Smooth muscle cell of the coronary artery (primary cell): ENCODE measurements at places on chromosomes 5 and 9. TPM values are rescaled to one million over a fixed set of nuclear protein-coding genes. Genes with fewer than 3 reads are reported as not detected.

IFNE gene
- 2.2 and 4.4 TPM in 2 replicates for total RNA-seq

FREM1 gene
- total RNA-seq, result under 0.01 and 1.1 TPM in 2 replicates

FGF1 gene
- total RNA-seq, result 1.8 and 3.8 TPM in 2 replicates

MSX2 gene
- total RNA-seq, result 0.08 and 4.6 TPM in 2 replicates

NSG2 gene
- total RNA-seq, result 0.23 TPM in 1 of 2 replicates, not detected in the other

AJM1 gene
- 0.90 and 1.6 TPM in 2 replicates for total RNA-seq

C9orf78 gene
- 44.6 and 121 TPM in 2 replicates for total RNA-seq

OCLN gene
- 0.53 and 3.5 TPM in 2 replicates for total RNA-seq

SEMA4D gene
- total RNA-seq, result under 0.01 and 1.2 TPM in 2 replicates

NEUROG1 gene
- not detected in 2 replicates for total RNA-seq

ZNF300 gene
- 3.3 and 8.3 TPM in 2 replicates for total RNA-seq

GLRA1 gene
- not detected in 2 replicates for total RNA-seq

ALG2 gene
- 21.8 and 41.0 TPM in 2 replicates for total RNA-seq

PLPP7 gene
- 11.4 and 11.5 TPM in 2 replicates for total RNA-seq

ACOT12 gene
- total RNA-seq, result not detected in 2 replicates

PROB1 gene
- total RNA-seq, result 0.35 and 0.38 TPM in 2 replicates

PPP6C gene
- 5.9 and 9.5 TPM in 2 replicates for total RNA-seq

SH3RF2 gene
- total RNA-seq, result 0.59 and 1.7 TPM in 2 replicates

ADRA1B gene
- 0.90 TPM in 1 of 2 replicates, not detected in the other for total RNA-seq

BTNL8 gene
- under 0.01 TPM in 1 of 2 replicates, not detected in the other for total RNA-seq

HAPLN1 gene
- total RNA-seq, result under 0.01 and 75.5 TPM in 2 replicates

SLIT3 gene
- 27.8 and 53.4 TPM in 2 replicates for total RNA-seq

CDH9 gene
- not detected in 2 replicates for total RNA-seq

ZSWIM6 gene
- total RNA-seq, result 5.3 and 8.0 TPM in 2 replicates

TCF7 gene
- 0.45 and 0.94 TPM in 2 replicates for total RNA-seq

MRPL22 gene
- 17.0 and 21.8 TPM in 2 replicates for total RNA-seq

GNA14 gene
- total RNA-seq, result 1.2 and 2.6 TPM in 2 replicates

DCTN3 gene
- 152 and 161 TPM in 2 replicates for total RNA-seq

ZBED3 gene
- total RNA-seq, result under 0.01 and 0.75 TPM in 2 replicates

PPP3R2 gene
- not detected in 2 replicates for total RNA-seq

NPR3 gene
- total RNA-seq, result 35.7 and 58.0 TPM in 2 replicates

TPM2 gene
- total RNA-seq, result 835 and 1,197 TPM in 2 replicates

CTXN3 gene
- not detected in 2 replicates for total RNA-seq

ADAMTS19 gene
- total RNA-seq, result not detected in 2 replicates

PHAX gene
- total RNA-seq, result 29.4 and 39.1 TPM in 2 replicates

SSNA1 gene
- 52.3 and 82.1 TPM in 2 replicates for total RNA-seq

PCDHA1 gene
- 0.08 TPM in 1 of 2 replicates, not detected in the other for total RNA-seq

PCDHB5 gene
- 2.3 and 3.7 TPM in 2 replicates for total RNA-seq

LCN1 gene
- total RNA-seq, result not detected in 2 replicates

TRMT10B gene
- 1.9 and 2.2 TPM in 2 replicates for total RNA-seq

TMC1 gene
- total RNA-seq, result 0.68 and 1.3 TPM in 2 replicates

LURAP1L gene
- 10.0 and 29.0 TPM in 2 replicates for total RNA-seq

FBN2 gene
- 0.38 and 47.5 TPM in 2 replicates for total RNA-seq

FOXD4L6 gene
- under 0.01 and 0.08 TPM in 2 replicates for total RNA-seq

SLC12A2 gene
- total RNA-seq, result 21.5 and 50.6 TPM in 2 replicates

C9orf153 gene
- total RNA-seq, result 0.08 and 0.12 TPM in 2 replicates

CACFD1 gene
- total RNA-seq, result 8.0 and 9.6 TPM in 2 replicates

TMEM171 gene
- 0.82 and 5.1 TPM in 2 replicates for total RNA-seq

KCNV2 gene
- not detected in 2 replicates for total RNA-seq

PRDM9 gene
- not detected in 2 replicates for total RNA-seq

UNC5A gene
- under 0.01 TPM in 1 of 2 replicates, not detected in the other for total RNA-seq

PDGFRB gene
- total RNA-seq, result 52.9 and 425 TPM in 2 replicates

FOXD4 gene
- 0.08 and 0.23 TPM in 2 replicates for total RNA-seq

ENTPD2 gene
- total RNA-seq, result not detected in 2 replicates

TPPP gene
- under 0.01 and 0.38 TPM in 2 replicates for total RNA-seq

FOXD1 gene
- 0.82 and 2.5 TPM in 2 replicates for total RNA-seq

HMMR gene
- 0.23 and 8.3 TPM in 2 replicates for total RNA-seq

INSL6 gene
- total RNA-seq, result not detected in 2 replicates
